HFFc6 (cell line): ENCODE measurements at places on chromosomes 2 and 18. TPM values are rescaled to one million over a fixed set of nuclear protein-coding genes. Genes with fewer than 3 reads are reported as not detected.

The TMEM198 gene
- 2.1 and 2.8 TPM in 2 replicates for total RNA-seq

The LOXL3 gene
- 72.0 and 76.2 TPM in 2 replicates for total RNA-seq

The MYL1 gene
- total RNA-seq, result not detected in 3 replicates

The TUBA4B gene
- total RNA-seq, result not detected in 3 replicates

The ITSN2 gene
- 26.7 to 30.6 TPM (median 27.5 TPM) in 3 replicates for total RNA-seq

The CFAP65 gene
- total RNA-seq, result not detected in 3 replicates

The HOXD3 gene
- 0.25 TPM in 1 of 3 replicates, not detected in the others for total RNA-seq

The UGT1A3 gene
- not detected in 3 replicates for total RNA-seq

The RAX gene
- total RNA-seq, result not detected in 3 replicates

The OTX1 gene
- 0.21 to 0.50 TPM (median 0.44 TPM) in 3 replicates for total RNA-seq

The PTPRN gene
- total RNA-seq, result 8.6 to 17.5 TPM (median 8.7 TPM) in 3 replicates

The REG3G gene
- not detected in 3 replicates for total RNA-seq

The SPATA3 gene
- not detected in 3 replicates for total RNA-seq

DNA sequence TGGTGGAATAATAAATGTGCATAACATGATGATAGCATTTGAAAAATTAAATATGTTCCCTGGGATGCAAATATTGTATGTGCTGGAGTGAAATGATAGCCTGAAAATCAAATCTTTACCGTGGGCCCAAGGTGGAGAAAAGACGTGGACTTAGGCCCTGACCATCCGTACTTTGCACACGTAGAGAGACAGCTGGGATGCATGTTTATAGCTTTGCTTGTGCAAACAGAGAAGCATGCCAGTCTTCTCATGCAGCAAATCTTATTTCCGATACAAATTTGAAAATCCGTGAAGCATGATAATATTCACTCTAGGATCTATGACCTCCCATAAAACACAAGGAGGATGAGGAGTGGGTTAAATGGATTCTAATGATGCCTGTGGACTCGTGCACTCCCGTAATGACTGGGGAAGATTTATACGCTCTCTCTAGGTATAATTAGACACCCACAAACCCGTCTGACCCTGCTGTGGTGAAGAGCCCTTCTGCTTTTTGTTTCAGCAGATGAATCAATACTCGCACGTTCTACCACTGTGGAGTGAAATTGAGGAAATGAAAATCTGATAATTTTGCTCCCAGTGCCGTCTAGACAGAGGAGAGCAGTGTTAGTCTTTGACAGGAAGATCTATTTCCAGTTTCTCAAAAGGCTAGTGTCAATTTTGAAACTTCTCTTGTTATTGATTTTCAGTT, 810.3 kb upstream of the SALL3 start:
- DNase-seq, result no peak
- H3K27ac ChIP-seq, result no peak overlapping the region
- no peaks in the 10 kb centered on the region for H3K4me1 ChIP-seq
- H3K27me3 ChIP-seq, result no peaks in the 10 kb centered on the region; the same call in 1 of the 2 replicates
- H3K36me3 ChIP-seq, result peaks cover 8% of the 10 kb centered on the region; the same call in 1 of the 2 replicates

GRCh38 chr2:21519412-21519811, 395.6 kb downstream of the TDRD15 start:
- no peaks in the 10 kb centered on the region for H3K4me1 ChIP-seq
- H3K4me3 ChIP-seq, result no peak overlapping the region
- H3K27me3 ChIP-seq, result no peaks in the 10 kb centered on the region
- H3K36me3 ChIP-seq, result peaks cover 7% of the 10 kb centered on the region; the same call in 1 of the 2 replicates
- DNase-seq, result no peak
- no peak overlapping the region for H3K27ac ChIP-seq

- H3K36me3 ChIP-seq, result no peaks in the 10 kb centered on the region
- no peak overlapping the region for H3K4me3 ChIP-seq
- peaks cover 4% of the 10 kb centered on the region for H3K27me3 ChIP-seq
- DNase-seq, result no peak
These were observed 63.4 kb downstream of the LYPD1 start for GRCh38 chr2:132606649-132607048.

- peak overlapping the region; percentile 99 for H3K4me3 ChIP-seq
- DNase-seq, result peak; percentile 77
These were observed 1.6 kb downstream of the MTCL1 start for GRCh38 chr18:8706791-8707555.

- peaks cover 94% of the 10 kb centered on the region for H3K4me1 ChIP-seq
- peaks cover 18% of the 10 kb centered on the region for H3K36me3 ChIP-seq
- 0 out of 2 replicates have a peak overlapping the region, but pooled peaks have one; percentile 2 for H3K4me3 ChIP-seq
- DNase-seq, result no peak
- no peaks in the 10 kb centered on the region; the same call in 1 of the 2 replicates for H3K27me3 ChIP-seq
- H3K27ac ChIP-seq, result peak overlapping the region; percentile 43
These were observed 73.8 kb downstream of the MAP3K20 start for GRCh38 chr2:173149491-173149890.

- DNase-seq, result peak; percentile 18
- peaks cover 2% of the 10 kb centered on the region; the same call in 1 of the 2 replicates for H3K27me3 ChIP-seq
- H3K36me3 ChIP-seq, result peaks cover 28% of the 10 kb centered on the region
- peak overlapping the region; percentile 98 for H3K27ac ChIP-seq
These were observed 676 bp downstream of the ACTR2 start for GRCh38 chr2:65228263-65228750.

DNA sequence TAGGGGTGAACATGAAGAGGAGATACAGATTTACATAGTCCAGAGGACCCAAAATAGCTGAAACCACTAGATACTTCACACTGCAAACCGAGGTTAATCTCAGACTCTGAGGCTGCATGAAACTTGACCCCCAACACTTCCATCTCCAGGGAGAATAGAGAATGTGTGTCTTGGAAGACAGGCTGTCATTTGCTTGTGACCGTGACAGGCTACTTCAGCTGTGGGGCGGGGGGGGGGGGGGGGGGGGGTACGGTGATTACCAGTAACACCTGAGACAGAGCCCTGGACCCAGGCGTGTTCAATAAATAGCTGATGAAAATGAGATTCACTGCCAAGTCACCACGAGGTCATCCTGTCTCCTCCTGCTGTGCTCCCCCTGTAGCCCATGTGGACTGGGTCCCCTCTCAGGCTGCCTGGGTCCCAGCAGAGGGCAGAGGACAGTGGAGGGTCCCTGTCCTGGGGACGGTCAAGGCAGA, 5.7 kb upstream of the KLHL29 start:
- H3K27ac ChIP-seq, result no peak overlapping the region
- peaks cover 10% of the 10 kb centered on the region for H3K27me3 ChIP-seq
- no peaks in the 10 kb centered on the region for H3K36me3 ChIP-seq
- peaks cover 40% of the 10 kb centered on the region for H3K4me1 ChIP-seq
- DNase-seq, result no peak

- DNase-seq, result no peak
- H3K27ac ChIP-seq, result no peak overlapping the region
- H3K4me3 ChIP-seq, result no peak overlapping the region
These were observed 335.7 kb upstream of the MGAT5 start for GRCh38 chr2:133918141-133918540.

GRCh38 chr2:53127061-53127650, 640.4 kb upstream of the CHAC2 start:
- peaks cover 3% of the 10 kb centered on the region; the same call in 1 of the 2 replicates for H3K27me3 ChIP-seq
- DNase-seq, result no peak
- no peaks in the 10 kb centered on the region for H3K36me3 ChIP-seq
- H3K4me1 ChIP-seq, result peaks cover 31% of the 10 kb centered on the region

DNA sequence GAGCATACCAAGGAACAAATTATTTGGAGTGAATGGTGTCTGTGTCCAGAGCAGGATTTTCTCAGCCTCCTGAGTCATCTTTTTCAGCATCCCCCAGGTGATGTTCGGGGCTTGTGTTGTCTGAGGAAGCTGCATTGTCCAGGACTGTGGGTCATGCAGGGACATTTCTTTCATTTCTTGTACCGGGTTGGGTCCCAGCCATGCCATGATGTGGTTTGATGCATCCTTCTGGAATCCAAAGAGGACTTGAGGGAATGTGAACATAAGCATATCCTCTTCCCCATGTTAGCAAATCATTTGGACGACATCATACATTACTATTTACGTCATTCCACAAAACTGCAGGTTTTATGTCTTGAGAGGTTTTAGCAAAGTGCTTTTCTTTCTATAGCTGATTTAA, 797.8 kb downstream of the CCDC85A start:
- H3K27ac ChIP-seq, result 0 out of 2 replicates have a peak overlapping the region, but pooled peaks have one; percentile 16
- no peak overlapping the region for H3K4me3 ChIP-seq
- peaks cover 46% of the 10 kb centered on the region for H3K36me3 ChIP-seq
- peaks cover 36% of the 10 kb centered on the region for H3K4me1 ChIP-seq
- H3K27me3 ChIP-seq, result no peaks in the 10 kb centered on the region

- peak; percentile 17 for DNase-seq
- H3K36me3 ChIP-seq, result no peaks in the 10 kb centered on the region
- no peaks in the 10 kb centered on the region for H3K27me3 ChIP-seq
- peak overlapping the region; percentile 41 for H3K4me3 ChIP-seq
- H3K27ac ChIP-seq, result peak overlapping the region; percentile 72
These were observed 105.3 kb upstream of the UGP2 start for GRCh38 chr2:63736354-63736753.

- H3K36me3 ChIP-seq, result peaks cover 19% of the 10 kb centered on the region
- H3K4me3 ChIP-seq, result no peak overlapping the region
- no peaks in the 10 kb centered on the region; the same call in 1 of the 2 replicates for H3K27me3 ChIP-seq
- DNase-seq, result no peak
- H3K27ac ChIP-seq, result no peak overlapping the region
These were observed 151.2 kb downstream of the PRPF40A start for GRCh38 chr2:152565884-152566727.

DNA sequence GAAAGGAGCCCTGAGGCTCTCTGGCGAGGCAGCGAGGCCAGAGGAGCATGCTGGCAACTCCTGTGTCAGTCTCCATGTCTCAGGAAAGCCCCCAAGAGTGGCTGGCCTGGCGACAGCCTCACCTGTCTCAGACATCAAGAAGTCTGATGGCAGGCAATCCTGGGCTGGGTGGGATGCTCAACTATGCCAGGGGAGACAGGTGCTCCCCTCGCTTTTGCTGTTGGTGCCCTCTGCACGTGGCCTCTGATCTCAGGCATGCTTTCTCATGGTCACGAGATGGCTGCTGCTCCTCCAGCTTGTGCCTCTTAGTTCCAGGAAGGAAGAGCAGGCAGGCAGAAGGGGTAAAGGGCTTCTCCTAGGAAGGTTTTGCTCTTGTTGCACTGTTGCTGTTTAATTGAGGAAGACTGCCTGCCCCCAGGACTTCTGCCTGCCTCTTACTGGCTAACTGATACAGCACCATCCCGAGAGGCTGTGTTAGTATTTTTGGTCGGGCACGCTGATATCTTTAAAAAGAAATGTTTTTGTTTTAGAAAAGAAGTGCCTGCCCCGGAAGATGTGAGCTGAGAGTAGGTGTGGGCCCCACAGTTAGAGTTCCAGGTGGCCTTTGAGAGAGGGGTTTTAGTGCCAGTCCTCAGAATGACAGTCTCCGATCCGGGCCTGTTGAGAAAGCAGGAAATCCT, 344.8 kb upstream of the HS6ST1 start:
- H3K4me3 ChIP-seq, result no peak overlapping the region
- DNase-seq, result no peak
- H3K27ac ChIP-seq, result no peak overlapping the region
- H3K4me1 ChIP-seq, result no peaks in the 10 kb centered on the region
- peaks cover 31% of the 10 kb centered on the region for H3K27me3 ChIP-seq
- H3K36me3 ChIP-seq, result no peaks in the 10 kb centered on the region

GRCh38 chr2:42124011-42124785, 45.0 kb upstream of the EML4 start:
- H3K4me3 ChIP-seq, result no peak overlapping the region; the same call in 1 of the 2 replicates
- no peak overlapping the region for H3K27ac ChIP-seq
- H3K4me1 ChIP-seq, result peaks cover 61% of the 10 kb centered on the region
- H3K27me3 ChIP-seq, result no peaks in the 10 kb centered on the region

DNA sequence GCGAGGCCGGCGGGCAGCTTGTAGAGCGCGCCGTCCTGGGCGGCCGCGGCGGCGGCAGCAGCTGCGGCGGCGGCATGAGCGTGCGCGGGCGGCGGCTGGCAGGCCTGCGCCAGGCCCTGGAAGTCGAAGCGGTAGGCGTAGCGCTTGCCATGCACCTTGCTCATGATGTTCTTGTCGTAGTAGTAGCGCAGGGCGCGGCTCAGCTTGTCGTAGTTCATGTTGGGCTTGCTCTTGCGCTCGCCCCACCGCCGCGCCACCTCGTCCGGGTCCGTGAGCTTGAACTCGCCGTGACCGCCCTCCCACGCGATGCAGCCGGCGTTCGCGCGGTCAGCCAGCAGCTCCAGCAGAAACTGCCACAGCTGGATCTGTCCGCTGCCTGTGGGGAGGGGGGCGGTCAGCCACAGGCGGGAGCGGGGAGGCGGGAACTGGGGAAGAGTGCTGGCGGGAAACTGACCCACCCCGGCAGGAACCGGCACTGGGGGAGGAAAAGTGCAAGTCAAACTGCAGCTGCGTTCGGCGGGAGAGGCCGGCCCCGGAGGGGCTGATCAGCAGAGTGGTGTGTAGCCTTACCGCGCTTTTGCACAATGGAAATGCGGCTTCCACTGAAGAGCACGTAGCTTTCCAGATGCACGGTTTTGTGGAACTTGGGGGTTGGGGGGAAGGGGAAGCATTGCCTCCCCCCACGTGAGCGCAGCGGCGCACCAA, 3.0 kb downstream of the FEV start:
- H3K27me3 ChIP-seq, result peaks cover 64% of the 10 kb centered on the region
- no peaks in the 10 kb centered on the region for H3K36me3 ChIP-seq
- no peak overlapping the region for H3K4me3 ChIP-seq
- peaks cover 6% of the 10 kb centered on the region for H3K4me1 ChIP-seq

DNA sequence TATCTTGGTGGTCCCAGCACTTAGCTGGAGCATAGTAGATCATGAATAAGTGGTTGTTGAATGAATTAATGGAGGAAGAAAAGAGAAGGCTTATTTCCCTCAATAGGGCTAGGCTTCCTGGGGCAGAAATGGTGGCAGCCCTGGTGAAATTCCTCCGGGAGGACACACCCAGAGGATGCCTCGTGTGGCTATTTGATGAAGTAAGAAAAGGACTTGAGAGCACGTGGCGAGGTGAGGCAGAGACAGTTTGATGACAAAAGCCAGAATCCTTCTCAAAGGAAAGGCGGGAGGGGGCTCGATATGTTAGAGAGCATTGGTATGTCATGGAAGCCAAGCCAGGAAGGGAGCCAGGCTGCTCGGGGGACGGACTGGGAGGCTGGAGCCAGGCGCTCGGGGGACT, 14.7 kb downstream of the FAM228A start:
- peaks cover 10% of the 10 kb centered on the region for H3K27me3 ChIP-seq
- H3K27ac ChIP-seq, result no peak overlapping the region
- H3K36me3 ChIP-seq, result no peaks in the 10 kb centered on the region; the same call in 1 of the 2 replicates
- no peak overlapping the region for H3K4me3 ChIP-seq
- no peaks in the 10 kb centered on the region; the same call in 1 of the 2 replicates for H3K4me1 ChIP-seq

DNA sequence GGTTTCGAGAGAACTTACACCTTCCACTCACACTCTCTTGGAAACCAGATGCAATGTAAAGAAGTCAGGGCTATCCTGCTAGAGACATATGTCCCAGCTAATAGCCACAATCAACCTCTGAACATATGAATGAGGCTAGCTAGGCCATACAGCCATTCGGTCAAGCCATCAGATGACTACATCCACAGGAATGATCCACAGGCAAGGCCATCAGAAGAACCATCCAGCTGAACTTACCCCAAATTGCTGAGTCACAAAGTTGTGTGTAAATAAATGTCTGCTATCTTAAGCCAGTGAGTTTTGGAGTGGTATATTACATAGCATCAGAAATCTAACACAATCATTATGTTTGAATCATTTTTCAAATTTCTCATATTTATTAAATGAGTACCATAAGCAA, 5.2 kb upstream of the SPAST start:
- H3K4me3 ChIP-seq, result no peak overlapping the region
- no peaks in the 10 kb centered on the region; the same call in 1 of the 2 replicates for H3K27me3 ChIP-seq
- H3K27ac ChIP-seq, result no peak overlapping the region
- peaks cover 6% of the 10 kb centered on the region for H3K36me3 ChIP-seq
- H3K4me1 ChIP-seq, result peaks cover 19% of the 10 kb centered on the region
- peak; percentile 29 for DNase-seq

- no peaks in the 10 kb centered on the region for H3K36me3 ChIP-seq
- no peak overlapping the region for H3K4me3 ChIP-seq
- no peak for DNase-seq
- peaks cover 6% of the 10 kb centered on the region; the same call in 1 of the 2 replicates for H3K27me3 ChIP-seq
- no peak overlapping the region for H3K27ac ChIP-seq
These were observed 13.6 kb downstream of the COL4A4 start for GRCh38 chr2:227150222-227150936.

GRCh38 chr18:2337552-2338141, 233.7 kb downstream of the METTL4 start:
- DNase-seq, result no peak
- H3K27me3 ChIP-seq, result no peaks in the 10 kb centered on the region
- H3K4me3 ChIP-seq, result no peak overlapping the region
- H3K36me3 ChIP-seq, result no peaks in the 10 kb centered on the region
